GM12865 (cell line): ENCODE measurements at places on chromosomes 16 and 17.

GRCh38 chr17:31251105-31251969, 45.7 kb downstream of the OMG start:
- no peak for DNase-seq

- DNase-seq: no peak
Observed at GRCh38 chr17:58899191-58899590, 143.5 kb downstream of the PPM1E start.

GRCh38 chr17:65121368-65121767, 15.8 kb upstream of the RGS9 start:
- DNase-seq: no peak

- no peak for DNase-seq
Observed at GRCh38 chr16:78264642-78265041, 165.2 kb downstream of the WWOX start.

DNA sequence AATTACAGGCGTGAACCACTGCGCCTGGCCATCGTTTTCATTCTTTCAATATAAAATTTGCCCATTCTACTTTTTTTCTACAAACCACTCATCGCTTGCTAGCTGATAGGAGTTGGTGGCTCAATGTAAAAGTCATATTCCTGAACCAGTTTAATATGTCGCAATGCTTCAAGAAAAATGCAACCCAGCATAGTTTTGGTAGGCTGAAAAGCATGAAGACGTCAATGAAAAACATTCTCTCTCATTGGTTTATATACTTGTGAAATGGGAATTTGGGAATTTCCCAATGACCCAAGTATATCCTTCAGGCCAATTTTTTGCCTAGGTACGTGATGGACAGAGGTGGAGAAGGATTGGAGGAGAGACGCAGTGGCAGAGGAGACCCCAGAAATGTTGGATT, 26.9 kb downstream of the USP43 start:
- no peak for DNase-seq

DNA sequence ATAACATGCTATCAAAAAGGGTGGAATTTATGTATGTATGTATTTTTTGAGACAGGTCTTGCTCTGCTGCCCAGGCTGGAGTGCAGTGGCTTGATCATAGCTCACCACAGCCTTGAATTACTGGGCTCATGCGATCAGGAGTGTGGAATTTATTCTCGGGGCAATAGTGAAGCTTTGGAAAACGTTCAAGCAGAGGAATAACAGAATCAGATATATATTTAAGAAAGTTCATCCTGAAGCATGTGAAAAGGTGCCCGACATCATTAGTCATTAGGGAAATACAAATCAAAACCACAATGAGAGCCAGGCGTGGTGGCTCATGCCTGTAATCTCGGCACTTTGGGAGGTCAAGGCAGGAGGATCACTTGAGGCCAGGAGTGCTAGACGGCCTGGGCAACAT, 7.7 kb upstream of the ITGAE start:
- no peak for DNase-seq

GRCh38 chr16:67723151-67723910, 4.2 kb upstream of the GFOD2 start:
- DNase-seq: no peak

- DNase-seq: no peak
Observed at GRCh38 chr16:11612665-11613025, 25.9 kb upstream of the LITAF start.

GRCh38 chr16:69847643-69848042, 85.5 kb downstream of the WWP2 start:
- DNase-seq: no peak

- no peak for DNase-seq
Observed at GRCh38 chr17:17778308-17779014, 58.3 kb downstream of the SREBF1 start.

DNA sequence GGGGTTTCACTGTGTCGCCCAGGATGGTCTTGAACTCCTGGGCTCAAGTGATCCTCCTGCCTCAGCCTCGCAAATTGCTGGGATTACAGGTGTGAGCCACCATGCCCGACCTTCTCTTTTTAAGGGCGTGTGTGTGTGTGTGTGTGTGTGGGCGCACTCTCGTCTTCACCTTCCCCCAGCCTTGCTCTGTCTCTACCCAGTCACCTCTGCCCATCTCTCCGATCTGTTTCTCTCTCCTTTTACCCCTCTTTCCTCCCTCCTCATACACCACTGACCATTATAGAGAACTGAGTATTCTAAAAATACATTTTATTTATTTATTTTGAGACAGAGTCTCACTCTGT, 3.9 kb downstream of the STH start:
- no peak for DNase-seq

DNA sequence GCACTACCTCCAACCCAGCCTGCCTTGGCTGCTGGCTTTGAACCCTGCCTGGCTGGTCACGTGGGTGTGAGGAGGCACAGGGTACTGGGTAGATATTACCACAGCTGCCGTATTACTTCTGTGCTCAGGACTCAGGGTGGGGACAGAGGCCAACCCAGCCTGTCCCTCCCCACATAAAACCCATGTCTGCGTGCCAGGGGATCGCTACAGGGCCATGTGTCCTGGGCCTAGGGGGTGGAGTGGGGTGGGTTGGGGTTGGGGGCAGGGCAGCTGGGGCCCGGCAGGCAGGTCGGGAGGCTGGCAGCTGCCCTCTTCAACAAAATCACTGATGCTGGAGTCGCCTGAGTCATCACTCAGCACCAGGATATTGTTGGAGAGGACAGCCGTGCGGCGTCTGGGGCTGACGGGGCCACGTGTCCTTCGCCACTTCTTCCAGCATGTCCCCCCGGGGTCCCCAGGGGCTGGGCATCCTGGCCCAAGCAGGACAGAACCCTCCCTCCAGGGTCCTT, 39.7 kb upstream of the PVALEF start:
- DNase-seq: no peak

GRCh38 chr17:32445074-32445415, 735 bp downstream of the PSMD11 start:
- peak; percentile 32 for DNase-seq

GRCh38 chr17:19341211-19341631, 21.3 kb downstream of the B9D1 start:
- no peak for DNase-seq

DNA sequence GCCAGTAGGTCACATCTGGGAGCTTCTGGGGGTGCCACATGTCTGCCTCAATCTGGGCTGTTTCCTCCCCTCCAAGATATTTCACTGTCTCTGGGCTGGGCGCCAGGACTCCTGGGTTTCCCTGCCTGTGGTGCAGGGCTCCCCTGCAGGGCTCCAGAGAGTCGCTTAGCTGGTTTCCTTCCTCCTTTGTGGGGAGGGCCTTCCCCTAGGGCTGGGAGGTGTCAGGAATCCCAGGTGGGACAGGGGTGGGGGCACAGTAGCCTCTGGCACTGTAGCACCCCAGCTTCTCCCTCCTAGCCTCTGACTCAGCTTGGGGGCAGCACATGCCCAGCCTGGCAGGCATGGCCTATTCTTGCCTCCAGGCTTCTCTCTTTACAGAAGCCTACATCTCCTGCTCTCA, 2.6 kb downstream of the RARA start:
- no peak for DNase-seq

- DNase-seq: no peak
Observed at GRCh38 chr16:27728691-27729090, 178.7 kb downstream of the KATNIP start.

- peak; percentile 5 for DNase-seq
Observed at GRCh38 chr16:24189941-24190340, 66.2 kb upstream of the CACNG3 start.

GRCh38 chr17:7997186-7997585, 5.2 kb upstream of the GUCY2D start:
- peak; percentile 49 for DNase-seq

- DNase-seq: no peak
Observed at GRCh38 chr16:55710466-55710865, 54.7 kb downstream of the SLC6A2 start.

DNA sequence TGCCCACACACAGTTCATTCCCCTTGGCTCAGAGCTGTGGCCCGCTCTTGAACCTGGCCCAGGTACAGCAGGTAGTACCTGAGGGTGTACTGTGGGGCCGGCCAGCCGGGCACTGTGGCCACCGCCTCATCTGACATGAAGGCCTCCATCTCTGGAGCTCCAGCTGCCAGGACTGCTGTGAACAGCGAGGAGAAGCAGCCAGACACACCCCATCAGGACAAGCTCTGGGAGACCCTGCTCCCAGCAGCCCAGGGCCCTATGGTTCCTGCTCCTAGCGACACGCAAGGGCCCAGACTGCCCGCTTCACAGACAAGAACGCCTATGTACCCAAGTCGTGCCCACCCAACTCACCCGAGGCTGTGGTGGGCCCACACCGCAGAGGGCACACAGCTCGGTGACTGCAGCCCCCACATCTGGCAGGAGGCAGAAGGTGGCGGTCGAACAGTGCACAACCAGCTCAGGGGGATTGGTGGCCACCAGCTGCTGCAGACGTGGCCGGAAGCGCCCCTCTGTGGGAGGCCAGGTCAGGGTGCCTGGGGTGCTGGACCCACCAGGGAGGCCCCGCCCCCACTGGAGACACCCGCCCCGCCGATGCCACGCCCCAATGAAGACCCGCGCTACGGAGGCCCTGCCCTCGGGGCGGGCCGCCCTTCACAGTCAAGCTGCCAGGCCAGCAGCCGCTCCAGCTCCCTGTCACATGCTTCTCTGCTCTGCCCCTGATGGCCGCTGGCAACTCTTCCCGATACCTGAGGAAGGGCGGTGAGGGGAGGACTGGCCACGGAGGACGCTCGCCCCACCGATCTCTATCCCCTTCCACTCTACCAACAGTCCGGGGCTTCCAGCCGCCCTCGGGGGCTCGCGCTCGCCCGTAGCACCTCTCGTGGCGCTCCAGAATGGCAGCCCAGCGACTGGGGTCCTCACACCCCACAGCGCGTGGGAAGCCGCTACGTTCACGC, 1.1 kb upstream of the STUB1 start:
- DNase-seq: peak; percentile 66

- DNase-seq: no peak
Observed at GRCh38 chr17:602436-602835, 112.2 kb downstream of the VPS53 start.

DNA sequence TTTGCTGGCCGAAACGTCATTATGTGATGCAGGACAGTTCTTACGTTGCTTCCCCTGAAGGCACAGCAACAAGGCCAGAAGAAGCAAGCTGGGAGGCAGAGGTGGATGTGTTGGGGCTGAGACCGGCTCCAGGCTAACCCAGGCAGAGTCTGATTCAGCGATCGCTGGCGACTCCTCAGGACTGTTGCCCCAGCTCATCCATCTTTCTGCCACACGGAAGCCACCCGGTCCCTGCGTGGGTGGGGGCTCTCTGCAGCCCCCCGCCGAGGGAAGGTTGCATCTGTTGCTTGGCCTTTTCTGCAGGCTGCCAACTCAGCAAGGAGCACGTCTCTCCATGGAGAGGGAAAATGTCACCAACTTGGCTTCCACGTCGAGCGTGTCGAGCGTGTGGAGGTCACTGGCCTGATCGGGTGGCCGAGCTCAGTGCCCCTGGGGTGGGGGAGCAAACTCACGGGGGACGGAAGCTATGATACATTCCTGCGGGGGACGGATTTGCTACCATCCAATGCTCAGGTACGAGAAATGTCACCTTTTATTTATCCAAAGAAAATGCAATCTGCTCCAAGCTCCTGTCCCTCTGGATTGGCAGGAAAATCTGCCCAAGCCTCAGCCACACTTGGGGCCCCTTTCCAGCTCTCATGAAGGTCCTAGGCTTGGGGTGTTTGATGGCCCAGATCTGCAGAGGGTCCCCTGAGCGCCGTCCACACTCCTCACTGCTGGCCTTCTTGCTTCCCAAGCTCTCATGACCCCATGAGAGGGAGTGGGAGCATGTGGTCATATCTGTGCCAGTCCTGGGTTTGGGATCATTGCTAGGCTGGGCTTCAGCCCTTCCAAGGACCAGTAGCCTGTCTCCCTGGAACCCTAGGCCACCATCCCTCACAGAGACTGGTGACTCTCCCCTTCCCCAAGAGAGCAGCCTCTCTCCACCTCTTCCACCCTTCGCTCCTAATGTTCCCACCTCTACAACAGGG, 69.4 kb downstream of the RPH3AL start:
- DNase-seq: no peak

DNA sequence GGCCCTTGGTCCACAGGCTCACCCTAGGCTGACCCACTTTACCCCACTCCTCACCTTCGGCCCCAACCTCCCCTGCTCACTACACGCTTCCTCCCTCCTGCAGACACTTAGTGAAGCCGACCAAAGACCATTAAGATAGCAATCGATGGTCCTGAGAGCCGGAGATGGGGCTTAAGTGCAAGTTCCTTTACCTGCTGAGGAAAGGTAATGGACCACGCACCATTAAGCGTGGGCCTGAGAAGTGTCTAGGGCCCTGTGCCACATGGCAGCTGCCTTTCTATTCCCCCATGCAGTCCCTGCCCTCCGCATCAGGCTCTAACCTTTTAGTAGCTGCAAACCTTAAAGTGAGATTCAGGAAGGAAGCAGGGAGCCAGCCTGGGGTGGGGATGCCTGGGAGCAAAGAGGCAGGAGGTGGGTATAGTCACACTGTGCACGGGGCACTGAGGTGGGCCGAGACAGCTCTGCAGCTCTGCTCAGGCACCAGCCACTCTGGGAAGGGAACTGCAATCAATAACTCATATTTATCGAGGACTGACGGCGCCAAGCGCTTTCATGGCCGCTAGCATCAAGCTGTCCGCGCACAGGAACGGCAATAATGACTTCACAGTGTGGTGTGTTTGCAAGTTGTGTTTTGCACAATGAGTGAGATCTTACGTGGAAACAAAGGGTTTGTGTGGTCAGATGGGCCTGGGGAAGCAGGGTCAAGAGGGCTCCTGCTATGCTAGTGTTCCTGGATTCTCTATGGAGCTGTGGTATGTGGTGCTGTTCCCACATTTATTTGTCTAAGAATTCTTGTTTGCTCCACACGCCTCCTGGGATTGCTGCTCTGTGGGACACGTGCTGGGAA, 84.9 kb upstream of the CDC42EP4 start:
- DNase-seq: no peak

GRCh38 chr17:77869665-77870132, 88.8 kb upstream of the TNRC6C start:
- DNase-seq: peak; percentile 83

GRCh38 chr16:3774819-3775218, 57.5 kb upstream of the TRAP1 start:
- no peak for DNase-seq

DNA sequence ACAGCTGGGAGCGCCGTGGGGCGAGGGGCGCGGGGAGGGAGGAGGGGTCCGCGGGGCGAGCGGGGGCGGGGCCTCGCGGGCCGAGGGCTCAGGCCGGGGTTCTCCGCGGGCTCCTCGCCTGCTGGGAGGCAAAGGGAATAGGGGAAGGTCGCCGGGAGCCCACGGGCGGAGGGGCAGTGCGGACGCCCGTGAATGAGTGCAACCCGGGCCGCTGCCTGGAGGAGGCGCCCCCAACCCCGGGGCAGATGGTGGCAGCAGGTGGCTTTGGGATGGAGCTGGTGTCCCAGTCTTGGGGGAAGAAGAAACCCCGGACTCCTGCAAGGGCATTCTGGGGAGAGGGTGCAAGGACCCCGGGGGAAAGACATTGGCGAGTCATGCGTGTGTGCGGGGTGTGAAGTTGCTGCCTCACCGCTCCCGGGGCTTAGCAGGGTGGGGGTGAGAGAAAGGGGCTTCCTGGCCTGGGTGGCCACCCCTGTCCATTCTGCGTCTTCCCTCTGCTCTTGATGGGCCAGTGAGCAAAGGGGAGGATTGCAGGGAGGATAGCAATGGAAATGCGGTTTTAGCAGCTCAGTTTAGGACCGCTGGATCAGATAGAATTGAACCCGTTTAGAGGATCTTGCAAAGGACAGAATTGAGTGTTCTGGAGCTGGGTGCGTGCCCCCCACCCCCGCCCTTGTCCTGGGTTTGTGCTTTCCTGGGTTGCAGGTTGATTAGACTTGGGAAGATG, 526 bp downstream of the KIAA0513 start:
- DNase-seq: peak; percentile 17
